NCI-H1417 treated with DMSO at 0.1 percent for 48 hours (cell line): ENCODE measurements at places on chromosomes 7 and 10.

DNA sequence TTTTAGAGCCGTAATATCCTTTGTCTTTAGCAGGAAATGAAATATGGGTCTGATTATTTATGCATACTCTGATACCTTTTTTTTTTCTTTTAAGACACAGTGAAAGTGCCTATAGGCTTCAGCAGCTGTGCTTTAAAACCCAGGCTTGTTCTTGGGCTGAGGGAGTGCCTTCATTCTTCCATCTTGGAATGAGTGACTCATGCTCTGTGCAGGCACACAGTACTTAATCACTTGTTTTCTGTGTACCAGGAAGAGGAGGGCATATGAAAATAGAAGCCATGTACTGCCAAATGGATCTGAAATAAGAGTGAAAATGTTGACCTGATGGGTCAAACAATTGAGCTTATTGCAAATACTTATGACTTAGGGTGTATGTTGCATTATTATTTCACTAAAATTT lies 12.0 kb downstream of the INPP5F start:
- DNase-seq: no peak

GRCh38 chr7:78047800-78048199 lies 249.2 kb downstream of the PHTF2 start:
- DNase-seq: no peak

GRCh38 chr10:57897611-57898010 lies 370.1 kb downstream of the IPMK start:
- DNase-seq: no peak

GRCh38 chr7:85471307-85471706 lies 284.5 kb upstream of the SEMA3D start:
- DNase-seq: no peak

GRCh38 chr7:50599385-50599784 lies 34.2 kb upstream of the DDC start:
- peak; percentile 34 for DNase-seq

GRCh38 chr7:29243910-29244655 lies 49.5 kb downstream of the CHN2 start:
- no peak for DNase-seq

GRCh38 chr7:16634271-16634738 lies 11.2 kb downstream of the ANKMY2 start:
- no peak for DNase-seq

GRCh38 chr10:62618054-62618453 lies 186.5 kb upstream of the ADO start:
- DNase-seq: no peak

DNA sequence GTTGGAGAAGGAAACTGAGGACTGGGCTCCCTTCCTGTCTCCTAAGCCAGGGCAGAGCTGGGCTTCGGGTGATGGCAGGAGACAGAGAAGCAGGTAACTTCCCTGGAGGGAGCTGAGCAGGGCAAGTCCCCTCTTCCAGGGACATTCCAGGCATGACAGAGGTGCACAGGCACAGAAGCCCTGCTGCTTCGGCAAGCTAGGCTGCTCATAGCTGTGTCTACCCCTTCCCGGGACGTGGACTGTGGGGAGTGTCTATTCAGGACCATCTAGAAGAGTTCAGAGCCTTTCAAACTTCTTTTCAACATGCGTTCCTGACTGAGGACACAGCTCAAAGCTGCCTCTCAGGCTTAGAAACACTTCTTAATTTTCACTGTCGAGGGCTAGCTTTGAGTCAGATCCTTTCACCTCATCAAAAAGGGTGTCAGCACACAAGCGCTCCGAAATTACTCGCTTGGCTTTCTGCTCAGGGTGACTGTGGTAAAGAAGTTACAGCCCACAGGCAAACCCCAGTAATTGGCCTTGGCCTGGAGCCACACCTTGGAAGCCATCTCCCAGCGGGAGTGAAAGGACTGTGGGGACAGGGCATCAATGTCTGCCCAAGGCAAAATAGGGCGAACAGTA lies 63.7 kb upstream of the STEAP1B start:
- DNase-seq: no peak

DNA sequence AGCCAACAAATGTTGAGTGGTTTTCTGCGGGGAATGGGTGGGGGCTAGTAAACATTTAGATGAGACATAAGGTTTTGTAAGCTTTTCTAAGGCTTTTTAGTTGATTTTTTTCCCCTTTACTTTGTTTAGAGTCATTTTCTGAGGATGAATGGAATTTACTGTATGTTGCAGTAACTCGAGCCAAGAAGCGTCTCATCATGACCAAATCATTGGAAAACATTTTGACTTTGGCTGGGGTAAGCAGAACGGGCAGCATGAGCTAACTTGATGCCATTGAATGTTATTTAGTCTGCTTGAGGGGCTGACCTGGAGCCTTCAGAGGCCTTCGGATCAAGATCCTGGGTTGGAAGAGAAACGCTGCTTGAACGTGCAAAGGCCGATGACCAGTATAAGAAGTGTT lies 37.3 kb downstream of the FBH1 start:
- no peak for DNase-seq
